ENCODE measurements at places on chromosomes 5 and 9.

- no peak for DNase-seq
Observed at GRCh38 chr5:116881921-116882531, 307.4 kb upstream of the SEMA6A start.

GRCh38 chr5:85109616-85110015, 724.9 kb upstream of the EDIL3 start:
- no peak for DNase-seq

- no peak for DNase-seq
Observed at GRCh38 chr9:36745977-36746376, 173.3 kb downstream of the MELK start.

GRCh38 chr9:93129691-93130500, 4.2 kb downstream of the NINJ1 start:
- DNase-seq: no peak

DNA sequence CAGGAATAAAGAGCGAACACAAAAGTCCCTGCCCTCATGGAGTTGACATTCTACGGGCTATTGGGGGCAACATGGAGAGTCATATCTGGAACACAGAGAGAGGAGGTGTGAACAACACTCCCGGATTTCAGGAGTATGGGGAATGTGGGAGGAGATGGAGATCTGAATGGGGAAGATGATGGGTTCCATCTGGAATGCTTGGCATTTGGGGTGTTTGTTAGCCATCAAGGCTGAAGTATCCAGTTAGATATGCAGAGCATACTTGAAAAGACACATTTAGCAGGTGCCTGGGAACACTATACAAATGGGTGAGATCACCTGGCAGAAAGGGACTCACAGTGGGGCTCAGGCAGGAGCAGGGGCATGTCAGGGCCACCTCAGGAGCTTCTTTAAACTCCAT, 61.1 kb downstream of the EGFLAM start:
- DNase-seq: no peak

DNA sequence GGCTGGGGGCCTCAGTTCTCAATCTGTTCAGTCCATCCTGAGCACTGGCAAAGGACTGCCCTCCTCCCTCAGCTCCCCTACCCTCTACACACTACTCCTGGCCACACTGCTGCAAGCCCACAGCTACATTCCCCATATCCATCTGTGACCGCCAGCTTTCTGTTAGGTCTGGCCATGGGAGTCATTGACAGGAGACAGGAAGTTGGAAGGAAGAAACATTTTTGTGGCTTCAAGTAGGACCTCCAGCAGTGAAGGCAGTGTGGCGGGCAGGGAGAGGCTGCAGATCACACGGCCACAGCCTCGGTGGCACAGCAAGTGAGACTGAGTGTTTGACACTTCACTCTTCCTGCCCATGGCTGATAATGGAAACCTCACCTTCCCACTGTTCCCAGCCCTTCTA, 55.9 kb downstream of the SECISBP2 start:
- DNase-seq: peak; percentile 14

Data from fibroblast of skin of left quadriceps (primary cell).